ENCODE measurements at places on chromosomes 6 and 20. TPM values are rescaled to one million over a fixed set of nuclear protein-coding genes. Genes with fewer than 3 reads are reported as not detected.

The CDH26 gene
- not detected for total RNA-seq

The ID4 gene
- total RNA-seq: 13.6 TPM

The CFB gene
- total RNA-seq: 0.50 TPM

GRCh38 chr6:145018027-145018426, 717.3 kb downstream of the EPM2A start:
- H3K27me3 ChIP-seq: no peaks in the 10 kb centered on the region
- H3K4me1 ChIP-seq: peaks cover 28% of the 10 kb centered on the region
- no peak overlapping the region for H3K4me3 ChIP-seq
- no peaks in the 10 kb centered on the region for H3K36me3 ChIP-seq
- H3K27ac ChIP-seq: no peak overlapping the region

DNA sequence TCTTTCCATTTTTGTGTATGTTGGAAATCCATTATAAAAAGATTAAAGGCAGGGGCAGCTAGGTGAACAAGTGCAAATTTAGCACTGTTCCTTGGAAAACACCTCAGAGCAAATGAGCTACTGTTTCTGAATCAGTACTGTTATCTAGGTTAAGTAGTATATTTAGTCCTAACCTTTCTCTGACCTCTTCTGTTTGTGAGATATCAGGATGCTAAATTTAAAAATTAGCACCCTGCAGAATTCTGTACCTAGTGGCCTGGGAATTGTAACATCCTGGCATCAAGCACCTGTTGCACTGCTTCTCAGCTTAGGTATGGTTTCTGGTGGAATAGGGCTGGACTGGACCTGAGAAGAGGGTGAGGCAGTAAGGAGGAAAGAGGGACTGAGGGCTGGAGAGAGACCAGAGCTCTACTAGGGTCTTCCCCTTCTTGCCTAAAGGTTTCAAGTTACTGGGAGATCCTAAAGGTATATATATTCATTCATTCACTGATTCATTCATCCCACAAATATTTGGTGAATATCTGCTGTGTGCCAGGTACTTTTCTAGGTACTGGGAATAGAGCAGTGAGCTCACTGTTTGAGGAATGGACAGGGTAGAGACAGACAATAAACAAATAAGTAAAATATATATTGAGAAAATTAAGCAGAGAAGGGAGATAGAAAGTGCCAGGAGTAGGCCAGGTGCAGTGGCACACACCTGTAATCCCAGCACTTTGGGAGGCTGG, 5.2 kb downstream of the ZNF76 start:
- no peak for DNase-seq
- H3K27ac ChIP-seq: no peak overlapping the region
- no peak overlapping the region for H3K4me3 ChIP-seq
- 0 out of 2 replicates have a peak, but pooled peaks cover 3% of the 10 kb centered on the region for H3K36me3 ChIP-seq
- H3K4me1 ChIP-seq: peaks cover 6% of the 10 kb centered on the region

DNA sequence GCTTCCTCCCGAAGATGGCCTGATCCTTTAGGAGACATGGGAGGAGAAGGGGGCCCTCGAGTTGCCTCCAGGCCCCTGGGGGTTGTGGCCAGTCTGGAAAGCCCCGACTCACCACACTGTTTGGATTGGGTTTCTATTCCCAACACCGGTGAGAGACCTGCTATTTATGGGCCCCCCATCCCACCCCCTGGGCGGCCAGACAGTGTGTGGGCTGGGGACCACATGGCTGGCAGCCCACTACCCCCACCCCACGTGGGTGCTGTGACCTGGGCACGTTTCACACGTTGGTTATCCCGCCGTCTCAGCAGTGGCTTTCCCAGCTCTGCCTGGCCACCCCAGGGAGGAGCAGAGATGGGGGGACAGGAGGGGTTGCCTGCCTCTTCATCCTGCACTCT, 116.1 kb downstream of the VEGFA start:
- DNase-seq: peak; percentile 82
- no peak overlapping the region for H3K4me3 ChIP-seq
- H3K27ac ChIP-seq: peak overlapping the region; percentile 42
- H3K36me3 ChIP-seq: no peaks in the 10 kb centered on the region

DNA sequence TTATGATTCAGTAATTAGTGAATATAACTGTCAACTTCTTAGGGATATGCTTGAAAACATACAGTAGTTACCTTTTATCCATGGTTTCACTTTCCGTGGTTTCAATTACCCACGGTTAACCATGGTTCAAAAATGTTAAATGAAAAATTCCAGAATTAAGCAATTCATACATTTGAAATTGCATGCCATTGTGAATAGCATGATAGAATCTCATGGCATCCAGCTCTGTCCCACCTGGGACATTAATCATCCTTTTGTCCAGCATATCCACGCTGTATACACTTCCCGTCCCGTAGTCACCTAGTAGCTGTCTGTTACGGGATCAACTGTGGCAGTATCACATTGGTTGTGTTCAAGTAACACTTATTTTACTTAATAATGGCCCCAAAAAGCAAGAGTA, 781.7 kb upstream of the CITED2 start:
- no peaks in the 10 kb centered on the region for H3K36me3 ChIP-seq
- no peak overlapping the region for H3K4me3 ChIP-seq
- no peak overlapping the region for H3K27ac ChIP-seq
- DNase-seq: no peak
- H3K27me3 ChIP-seq: no peaks in the 10 kb centered on the region
